ENCODE measurements at places on chromosomes 1 and 21.
A peak's percentile ranks its signal among the peaks of the same experiment; 100 is the strongest.

DNA sequence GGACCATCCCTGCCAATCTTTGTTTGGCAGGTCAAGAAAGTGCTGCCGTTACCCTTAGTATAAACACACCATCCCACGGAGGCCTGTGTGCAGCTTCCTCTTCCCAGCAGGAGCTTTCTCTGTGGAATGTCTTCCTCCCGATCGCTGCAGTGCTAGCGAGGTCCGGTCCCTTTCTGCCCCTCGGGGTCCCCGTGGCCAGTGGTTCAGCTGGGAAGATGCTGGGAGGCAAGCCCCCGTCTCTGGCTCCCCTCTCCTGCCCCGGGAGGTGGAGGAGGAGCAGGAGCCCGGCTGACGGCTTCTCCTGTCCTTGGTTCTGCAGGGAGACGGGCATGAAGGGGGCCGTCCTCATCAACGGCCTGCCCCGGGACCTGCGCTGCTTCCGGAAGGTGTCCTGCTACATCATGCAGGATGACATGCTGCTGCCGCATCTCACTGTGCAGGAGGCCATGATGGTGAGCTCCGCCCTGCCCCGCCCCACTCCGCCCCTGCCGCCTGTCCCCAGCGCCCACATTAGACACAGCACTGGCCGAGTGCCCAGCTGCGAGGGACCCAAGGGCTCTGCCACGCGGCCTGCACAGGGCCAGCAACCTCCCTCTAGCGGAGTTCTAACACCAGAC lies 42.1 kb downstream of the TFF3 start:
- no peak for DNase-seq

GRCh38 chr1:226349801-226350518 lies 41.0 kb upstream of the LIN9 start:
- DNase-seq: peak; percentile 26

DNA sequence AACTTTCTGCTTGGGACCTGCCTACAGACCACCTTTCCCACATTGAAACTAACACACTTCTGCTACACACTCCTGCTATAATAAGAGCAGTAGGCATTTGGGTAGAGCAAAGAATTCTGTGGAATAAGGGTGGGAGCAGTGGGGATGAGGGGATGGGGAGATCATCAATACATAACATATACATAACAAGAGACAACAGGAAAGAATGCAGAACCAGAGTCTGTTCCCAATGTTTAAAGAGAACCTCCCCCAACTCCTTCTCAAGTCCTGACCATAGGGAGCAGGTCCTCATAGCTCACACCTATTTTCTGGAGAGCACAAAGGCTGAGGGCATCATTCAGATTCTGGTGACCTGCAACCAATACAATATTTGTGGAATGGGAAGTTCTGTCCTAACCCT lies 121.6 kb upstream of the BARHL2 start:
- no peak for DNase-seq

DNA sequence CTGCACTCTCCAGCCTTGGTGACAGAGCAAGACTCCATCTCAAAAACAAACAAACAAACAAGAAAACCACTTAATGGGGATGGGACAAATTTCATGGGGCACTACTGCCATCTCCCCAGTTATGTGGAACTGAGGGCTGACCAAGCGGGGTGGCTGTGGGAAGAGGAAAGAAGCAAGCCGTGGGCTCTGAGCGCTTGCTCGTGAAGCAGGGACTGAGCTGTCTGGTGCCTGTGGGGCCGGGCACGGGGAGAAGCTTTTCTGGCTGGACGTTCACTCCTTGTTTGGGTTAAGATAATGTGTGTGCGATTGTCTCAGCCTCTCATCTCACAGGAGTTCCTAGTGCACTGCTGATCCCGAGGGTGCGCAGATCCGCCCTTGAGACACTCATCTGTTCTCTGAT lies 22.0 kb upstream of the KIF26B start:
- DNase-seq: no peak

DNA sequence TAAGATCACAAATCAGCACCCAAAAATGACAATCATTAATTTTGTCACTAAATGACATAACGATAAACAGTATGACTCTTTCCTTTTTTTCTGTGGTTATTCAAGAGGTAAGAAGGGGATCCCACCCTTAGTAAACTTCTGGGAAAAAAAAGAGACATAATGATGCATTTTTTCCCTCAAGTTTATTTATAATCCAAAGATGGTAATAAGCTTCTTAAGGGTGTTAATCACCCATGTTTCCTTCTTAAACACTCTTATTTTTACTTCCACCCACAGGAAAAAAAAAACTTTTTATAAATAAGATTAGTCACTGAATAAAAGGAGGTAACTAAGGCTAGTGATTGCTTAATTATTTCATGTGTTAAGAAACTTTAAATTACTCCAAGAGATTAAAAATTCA lies 24.7 kb downstream of the RGS1 start:
- no peak for DNase-seq

GRCh38 chr1:21638531-21639341 lies 30.4 kb downstream of the RAP1GAP start:
- no peak for DNase-seq

- DNase-seq: no peak
Observed at GRCh38 chr1:89629146-89629545, 3.8 kb upstream of the LRRC8C start.

DNA sequence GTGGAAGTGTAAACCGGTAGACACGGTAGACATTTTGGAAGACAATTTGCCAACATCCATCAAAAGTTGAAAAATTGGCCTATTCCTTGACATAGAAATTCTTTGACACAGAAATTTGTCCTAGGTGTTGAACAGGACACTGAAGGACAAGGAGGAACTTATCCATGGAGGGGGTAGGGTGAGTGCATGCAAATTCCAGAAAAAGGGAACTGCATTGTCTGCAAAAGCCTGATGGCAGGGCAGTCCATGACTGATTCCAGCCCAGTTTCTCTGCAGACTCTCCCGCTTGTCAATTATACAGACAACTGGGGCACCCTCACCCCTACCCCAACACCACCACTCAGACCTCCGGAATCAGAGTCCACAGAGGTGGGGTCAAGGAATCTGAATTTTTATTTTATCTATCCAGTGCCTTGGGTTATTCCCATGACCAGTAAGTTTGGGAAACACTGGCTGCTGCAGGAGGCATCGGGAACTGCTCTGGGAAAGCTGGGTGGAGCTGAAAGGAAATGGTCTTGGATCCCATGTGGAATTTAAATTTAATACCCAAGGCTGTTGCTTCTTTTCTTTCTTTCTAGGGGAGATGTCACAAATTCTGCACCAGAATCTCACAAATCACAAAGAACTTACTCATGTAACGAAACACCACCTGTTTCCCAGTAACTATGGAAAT lies 103.3 kb upstream of the SLC45A1 start:
- DNase-seq: no peak

DNA sequence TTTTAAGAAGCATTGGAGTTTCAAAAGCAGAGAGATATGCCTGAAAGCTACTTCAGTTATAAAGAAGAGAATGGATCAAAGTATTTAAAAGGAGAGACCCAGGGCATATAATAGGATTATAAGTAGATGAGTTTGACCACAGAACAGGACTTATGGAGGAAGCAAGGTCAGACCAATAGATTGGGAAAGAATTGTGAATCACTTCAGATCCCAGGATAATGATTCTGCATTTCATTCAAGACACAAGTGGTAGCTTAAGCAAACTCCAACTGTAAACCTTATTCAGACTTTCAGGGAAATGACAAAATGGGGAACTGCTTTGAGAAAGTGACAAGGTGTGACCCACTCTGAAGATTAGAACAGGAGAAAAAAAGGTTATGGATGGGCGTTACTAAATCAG lies 18.9 kb upstream of the OR10J5 start:
- DNase-seq: no peak

DNA sequence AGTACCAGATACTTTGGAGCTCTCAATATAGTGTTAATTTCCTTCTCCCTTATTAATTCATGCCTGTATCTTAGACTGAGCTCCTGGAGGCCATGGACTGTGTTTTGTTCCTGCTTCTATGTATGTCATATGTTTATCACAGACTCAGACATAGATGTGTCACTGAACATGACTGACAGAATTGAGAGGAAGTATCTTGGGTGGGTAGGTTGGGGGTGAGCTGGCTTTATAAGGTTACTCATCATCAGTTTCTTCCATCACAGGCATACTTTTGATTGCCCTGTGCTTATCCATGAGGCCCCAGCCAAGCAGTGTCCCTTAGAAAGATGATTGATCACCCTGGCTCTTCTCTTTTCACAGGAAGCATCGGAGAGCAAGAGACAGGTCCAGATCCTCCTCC lies 5.6 kb upstream of the SH3D21 start:
- no peak for DNase-seq

DNA sequence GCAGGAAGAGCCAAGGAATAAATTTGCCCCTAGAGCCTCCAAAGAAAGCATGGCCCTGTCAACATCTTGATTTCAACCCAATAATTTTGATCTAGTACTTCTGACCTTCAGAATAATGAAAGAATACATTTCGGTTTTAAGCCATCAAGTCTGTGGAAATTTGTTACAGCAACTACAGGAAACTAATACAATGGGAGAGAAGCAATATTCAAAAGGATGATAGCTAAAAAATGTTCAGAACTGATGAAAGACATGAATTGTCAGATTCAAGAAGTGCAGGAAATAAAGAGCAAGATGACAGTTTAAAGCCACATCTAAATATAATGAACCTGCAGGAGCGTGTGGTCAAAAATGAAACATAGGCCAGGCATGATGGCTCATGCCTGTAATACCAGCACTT lies 24.8 kb upstream of the IFFO2 start:
- DNase-seq: no peak

- DNase-seq: no peak
Observed at GRCh38 chr1:31058012-31058411, 7.5 kb downstream of the PUM1 start.

DNA sequence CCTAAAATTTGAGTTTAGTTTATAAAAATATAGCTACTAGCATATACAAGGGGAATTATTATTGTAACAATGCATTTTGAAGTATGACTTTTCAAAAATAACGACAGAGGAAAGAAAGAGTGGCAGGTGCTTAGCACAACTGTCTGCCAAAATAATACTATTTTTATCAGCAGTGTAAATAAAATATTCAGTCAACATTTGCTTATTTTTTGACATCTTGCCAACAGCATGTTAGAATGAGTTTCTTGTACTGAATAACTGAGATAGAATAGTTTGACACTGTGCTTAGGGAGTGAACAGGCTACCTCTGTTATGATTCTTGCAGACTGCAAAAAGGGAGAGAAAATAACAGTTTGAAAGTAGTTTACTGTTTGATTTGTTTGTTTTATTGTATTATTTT lies 909.8 kb downstream of the BRINP3 start:
- DNase-seq: no peak

- DNase-seq: no peak
Observed at GRCh38 chr1:201886103-201886885, 2.4 kb upstream of the SHISA4 start.

- DNase-seq: no peak
Observed at GRCh38 chr21:42285569-42286245, 29.5 kb downstream of the TFF3 start.

GRCh38 chr1:200951016-200951415 lies 56.3 kb downstream of the INAVA start:
- no peak for DNase-seq

DNA sequence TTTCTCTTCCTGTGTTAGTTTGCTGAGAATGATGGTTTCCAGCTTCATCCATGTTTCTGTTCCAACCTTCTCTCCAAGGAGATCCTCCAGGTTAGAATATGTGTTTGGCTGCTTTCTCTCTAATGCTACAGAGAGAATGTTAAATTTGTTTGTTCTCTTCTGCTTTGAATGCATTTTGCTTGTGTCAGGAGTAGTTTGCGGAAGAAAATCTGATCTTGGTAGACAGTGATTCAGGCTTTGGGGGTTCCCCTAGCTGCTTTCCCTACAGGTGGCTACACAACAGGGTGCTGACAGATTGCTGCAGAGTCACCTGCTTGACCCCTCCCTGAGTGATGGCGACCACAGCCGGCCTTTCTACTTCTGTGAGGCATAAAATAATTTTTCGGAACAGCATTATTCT lies 41.8 kb downstream of the MACO1 start:
- peak; percentile 30 for DNase-seq

DNA sequence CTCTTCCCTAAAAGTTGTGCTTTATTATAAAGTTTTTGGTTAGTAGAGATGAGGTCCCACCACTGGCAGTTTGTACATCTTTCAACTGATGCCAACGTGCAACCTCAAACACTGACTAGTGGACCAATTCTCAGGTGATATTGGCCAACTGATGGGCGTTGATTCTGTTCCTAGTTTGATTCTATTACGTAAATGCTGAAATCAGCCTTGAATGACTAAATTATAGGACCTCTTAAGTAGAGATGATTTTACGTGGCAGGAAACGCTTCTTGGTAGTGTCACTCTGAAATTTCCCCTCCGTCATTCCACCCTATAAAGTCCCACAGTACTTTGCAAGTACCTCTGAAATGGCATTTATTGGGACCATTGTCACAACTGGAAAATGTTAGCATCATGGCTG lies 8.8 kb upstream of the FNDC7 start:
- DNase-seq: no peak

- DNase-seq: no peak
Observed at GRCh38 chr1:91579658-91580228, 79.1 kb downstream of the CDC7 start.

GRCh38 chr1:97691325-97691724 lies 229.5 kb downstream of the DPYD start:
- no peak for DNase-seq

GRCh38 chr1:242585616-242586359 lies 61.3 kb upstream of the PLD5 start:
- DNase-seq: peak; percentile 30

DNA sequence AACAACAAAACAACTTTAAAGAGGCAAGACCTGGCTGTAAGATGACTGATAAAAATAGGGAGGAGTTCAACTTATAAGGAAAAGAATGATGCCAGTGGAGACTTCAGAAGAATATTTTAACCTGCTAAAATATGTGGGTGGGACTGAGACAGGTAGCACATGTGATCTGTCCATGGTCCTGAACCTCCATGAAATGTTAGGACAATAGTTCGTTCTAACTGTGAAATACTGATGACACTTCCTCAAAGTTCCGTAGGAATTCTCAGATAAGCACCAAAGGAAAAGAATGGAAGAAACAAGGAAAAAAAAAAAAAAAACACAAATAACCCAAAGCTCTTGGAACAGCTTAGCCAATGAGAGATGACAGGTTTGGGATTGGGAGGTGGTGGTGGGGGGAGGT lies 44.7 kb downstream of the CDC42BPA start:
- no peak for DNase-seq

GRCh38 chr1:6141592-6141991 lies 38.5 kb downstream of the CHD5 start:
- DNase-seq: no peak

GRCh38 chr1:233738850-233739249 lies 124.9 kb downstream of the KCNK1 start:
- no peak for DNase-seq

GRCh38 chr1:33441088-33441745 lies 10.3 kb upstream of the PHC2 start:
- DNase-seq: no peak

GRCh38 chr1:182768963-182769362 lies 20.6 kb upstream of the NPL start:
- no peak for DNase-seq

GRCh38 chr1:20875198-20875973 lies 88.3 kb upstream of the HP1BP3 start:
- DNase-seq: no peak

GRCh38 chr1:172642970-172643369 lies 15.9 kb upstream of the FASLG start:
- DNase-seq: peak; percentile 17

GRCh38 chr1:39652105-39652504 lies 12.7 kb upstream of the HEYL start:
- DNase-seq: no peak

GRCh38 chr1:150692720-150693119 lies 4.2 kb downstream of the GOLPH3L start:
- no peak for DNase-seq

All from NCI-H146 (cell line).